ENCODE measurements at places on chromosomes 6 and 20.

- no peak for DNase-seq
Observed at GRCh38 chr6:87623248-87623647, 33.3 kb downstream of the ORC3 start.

DNA sequence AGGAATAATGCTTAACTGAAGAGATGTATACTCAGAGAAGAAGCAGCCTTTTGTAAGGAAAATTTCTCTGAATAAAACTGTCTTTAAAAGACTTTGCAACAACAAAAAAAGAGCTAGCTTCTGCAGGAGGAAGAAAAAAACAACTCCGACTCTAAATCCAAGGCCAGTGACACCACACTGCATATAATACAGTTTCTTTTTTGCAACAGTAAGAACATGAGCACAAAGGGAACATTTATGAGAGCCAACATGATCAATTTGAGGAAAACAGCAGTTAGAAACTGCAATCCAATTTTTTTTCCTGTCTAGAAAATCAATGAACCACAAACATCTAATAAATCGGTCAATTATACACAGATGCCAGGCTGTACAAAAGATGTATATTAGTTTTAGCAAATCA lies 42.9 kb upstream of the UST start:
- no peak for DNase-seq

- DNase-seq, result no peak
Observed at GRCh38 chr20:41222703-41223102, 85.4 kb downstream of the PLCG1 start.

- DNase-seq, result no peak
Observed at GRCh38 chr6:113976806-113977205, 5.9 kb upstream of the HDAC2 start.

DNA sequence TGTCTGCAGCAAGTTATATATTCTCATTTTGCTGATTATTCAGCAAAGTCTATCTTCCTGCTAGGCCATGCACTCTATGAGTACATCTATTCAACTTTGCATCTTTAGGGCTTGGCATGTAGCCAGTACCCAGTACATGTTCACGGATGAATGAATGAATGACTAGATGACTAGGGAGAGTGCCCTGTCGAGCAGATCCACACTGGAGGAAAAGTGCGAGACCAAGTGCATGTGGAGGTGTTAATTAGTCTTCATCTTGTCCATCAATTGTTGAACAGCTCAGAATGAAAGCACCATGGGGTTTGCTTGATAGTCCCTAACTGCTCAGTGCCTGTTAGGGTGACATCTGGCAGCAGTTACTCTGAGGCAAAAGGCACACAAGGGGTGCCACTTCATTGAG lies 30.4 kb downstream of the TM9SF4 start:
- DNase-seq, result no peak

Data from muscle of back (tissue), 13 donors.